Muscle of leg (tissue), 16 donors: ENCODE measurements at places on chromosomes 2 and 18. TPM values are rescaled to one million over a fixed set of nuclear protein-coding genes. Genes with fewer than 3 reads are reported as not detected.

The NT5C1B gene
- polyA plus RNA-seq = 0.46 TPM

The PIEZO2 gene
- polyA plus RNA-seq = 26.4 TPM

The FKBP1B gene
- polyA plus RNA-seq = 4.5 TPM

The CAPN13 gene
- polyA plus RNA-seq = not detected

The RMDN2 gene
- 2.6 TPM for polyA plus RNA-seq

The MPP4 gene
- polyA plus RNA-seq = 0.09 TPM

The CXCR1 gene
- 0.30 TPM for polyA plus RNA-seq

The FSHR gene
- polyA plus RNA-seq = 0.44 TPM

The C2orf80 gene
- polyA plus RNA-seq = not detected

The KANSL3 gene
- 31.5 TPM for polyA plus RNA-seq

The ATOH8 gene
- 10.4 TPM for polyA plus RNA-seq

The IL37 gene
- polyA plus RNA-seq = not detected

The SCN1A gene
- 0.17 TPM for polyA plus RNA-seq

The PARD6G gene
- polyA plus RNA-seq = 6.9 TPM

The BAZ2B gene
- polyA plus RNA-seq = 20.8 TPM

The CCDC141 gene
- polyA plus RNA-seq = 60.5 TPM

The SPP2 gene
- not detected for polyA plus RNA-seq

The PLA2R1 gene
- polyA plus RNA-seq = 1.5 TPM

The INHA gene
- polyA plus RNA-seq = 0.84 TPM

The ELOA2 gene
- polyA plus RNA-seq = 0.05 TPM

The IGFBP2 gene
- 277 TPM for polyA plus RNA-seq
